Activated CD4-positive, alpha-beta T cell treated with anti-CD3 and anti-CD28 coated beads, Interleukin-2, amount 50 U/mL, for 16 hours (primary cell): ENCODE measurements at places on chromosomes 16 and 17.

DNA sequence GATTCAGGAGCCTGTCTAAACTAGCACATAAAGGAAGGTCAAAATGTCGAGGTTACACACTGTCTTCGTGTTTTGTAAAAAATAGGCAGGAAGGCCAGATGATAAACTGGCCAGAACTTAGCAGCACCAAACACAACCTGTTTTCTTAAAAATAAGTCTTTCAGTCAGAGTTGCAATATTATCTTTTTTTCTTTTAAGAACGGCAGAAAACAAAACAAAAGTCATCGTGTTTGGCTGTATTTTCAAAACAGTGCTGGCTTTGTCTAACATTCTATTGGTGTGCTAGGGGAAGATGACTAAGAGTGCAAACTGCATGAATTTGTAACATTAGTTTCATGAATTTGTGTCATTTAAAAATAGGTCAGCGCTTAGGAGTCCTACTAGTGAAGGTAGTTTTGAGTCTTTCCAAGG, 5.3 kb downstream of the MAF start:
- DNase-seq, result peak; percentile 52

DNA sequence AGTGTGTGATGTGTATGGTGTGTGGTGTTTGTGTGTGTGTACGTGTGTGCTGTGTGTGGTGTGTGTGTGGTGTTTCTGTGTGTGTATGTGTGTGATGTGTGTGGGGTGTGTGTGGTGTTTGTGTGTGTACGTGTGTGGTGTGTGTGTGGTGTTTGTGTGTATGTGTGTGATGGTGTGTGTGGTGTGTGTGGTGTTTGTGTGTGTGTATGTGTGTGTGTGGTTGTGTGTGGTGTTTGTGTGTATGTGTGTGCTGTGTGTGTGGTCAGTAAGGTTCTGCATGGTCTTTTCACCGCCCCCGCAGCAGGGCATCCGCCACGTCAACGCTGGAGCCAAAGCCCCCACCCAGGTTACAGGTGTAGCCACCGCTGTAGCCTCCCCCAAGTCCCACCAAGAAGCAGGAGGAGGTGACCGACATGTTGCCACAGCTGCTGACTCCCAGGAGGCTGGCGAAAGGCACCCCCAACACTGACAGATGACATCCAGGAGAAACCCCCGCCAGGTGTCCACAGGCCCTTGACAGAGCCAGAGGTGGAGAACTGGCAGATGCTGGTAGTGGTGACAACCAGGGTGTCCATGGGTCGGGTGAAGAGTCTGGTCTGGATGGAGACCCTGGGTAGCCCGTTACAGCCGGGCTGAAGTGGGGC, 9.3 kb upstream of the KRT17 start:
- no peak for DNase-seq

DNA sequence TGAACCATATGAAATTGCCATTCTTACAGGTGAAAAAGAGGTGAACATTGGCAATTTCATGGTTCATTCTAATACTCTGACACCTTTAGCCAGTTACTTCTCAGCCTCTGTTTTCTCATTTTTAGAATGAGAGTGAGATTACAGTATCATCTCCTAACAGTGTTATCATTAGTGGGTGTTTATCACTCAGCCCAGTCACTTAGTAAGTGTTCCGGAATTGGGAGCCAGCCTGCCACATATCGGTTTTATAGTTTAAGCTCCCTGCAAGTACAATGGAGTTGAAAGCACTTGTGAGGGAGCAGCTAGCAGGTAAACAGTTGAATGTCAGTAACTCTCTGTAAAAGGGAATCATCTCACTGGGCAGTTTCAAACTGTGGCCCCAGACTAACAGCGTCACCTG, 583.1 kb upstream of the HSBP1 start:
- no peak for DNase-seq

GRCh38 chr16:3098459-3099394, at the start of gene ZSCAN10:
TSS of gene ZSCAN10 (minus strand) at chr16:3099294. CDS start at chr16:3092937, 6,357 bp downstream.
- DNase-seq, result no peak

- no peak for DNase-seq
Measured at GRCh38 chr16:886084-886543, 84.7 kb downstream of the LMF1 start.

GRCh38 chr17:791829-792228, 9.7 kb downstream of the MRM3 start:
- no peak for DNase-seq

DNA sequence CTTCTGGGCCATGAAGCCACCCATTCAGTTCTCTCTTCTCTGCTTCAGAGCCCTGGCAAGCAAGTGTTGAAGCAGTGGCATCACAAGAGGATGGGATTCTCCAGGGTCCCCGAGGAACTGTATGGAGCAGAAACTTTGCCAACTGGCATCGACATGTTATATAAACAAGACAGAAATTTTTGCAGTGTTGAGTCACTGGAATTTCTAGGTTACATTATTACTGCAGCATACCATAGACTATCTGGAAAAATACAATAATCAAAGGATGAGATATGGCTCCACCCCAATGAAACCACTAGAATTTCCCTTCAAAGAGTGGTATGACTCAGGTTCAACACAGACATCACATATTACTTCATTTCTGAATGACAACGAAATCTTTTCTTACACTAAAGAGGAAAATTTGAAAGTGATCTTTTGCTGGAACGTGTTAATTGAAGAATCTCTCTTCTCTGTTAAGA, 343.0 kb upstream of the DYNLRB2 start:
- peak; percentile 42 for DNase-seq
